ENCODE measurements at places on chromosomes 7 and 10.

DNA sequence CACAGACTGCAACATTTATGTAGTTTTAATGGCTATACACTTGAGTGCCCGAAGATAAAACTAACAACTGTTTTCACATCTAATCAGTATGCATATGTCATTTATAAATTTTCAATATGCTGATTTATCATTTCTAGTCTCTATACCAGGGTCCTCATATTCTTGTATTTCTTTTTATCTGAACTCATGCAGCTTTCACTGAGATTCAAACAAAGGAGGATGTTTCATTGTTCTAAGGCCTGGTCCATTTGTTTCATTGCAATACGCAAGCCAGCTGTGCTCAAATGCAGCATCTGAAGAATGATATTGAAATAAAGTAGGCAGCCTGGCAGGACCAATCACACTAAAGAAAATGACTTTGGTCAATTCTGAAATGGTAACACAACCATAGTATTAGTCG, 31.7 kb downstream of the MAGI2 start:
- peak; percentile 78 for DNase-seq

GRCh38 chr7:37076668-37077067, 352.4 kb upstream of the AOAH start:
- DNase-seq = no peak

- DNase-seq = no peak
Observed at GRCh38 chr10:108586424-108586823, 1336.9 kb downstream of the XPNPEP1 start.

GRCh38 chr7:96837593-96837992, 127.9 kb upstream of the SEM1 start:
- no peak for DNase-seq

DNA sequence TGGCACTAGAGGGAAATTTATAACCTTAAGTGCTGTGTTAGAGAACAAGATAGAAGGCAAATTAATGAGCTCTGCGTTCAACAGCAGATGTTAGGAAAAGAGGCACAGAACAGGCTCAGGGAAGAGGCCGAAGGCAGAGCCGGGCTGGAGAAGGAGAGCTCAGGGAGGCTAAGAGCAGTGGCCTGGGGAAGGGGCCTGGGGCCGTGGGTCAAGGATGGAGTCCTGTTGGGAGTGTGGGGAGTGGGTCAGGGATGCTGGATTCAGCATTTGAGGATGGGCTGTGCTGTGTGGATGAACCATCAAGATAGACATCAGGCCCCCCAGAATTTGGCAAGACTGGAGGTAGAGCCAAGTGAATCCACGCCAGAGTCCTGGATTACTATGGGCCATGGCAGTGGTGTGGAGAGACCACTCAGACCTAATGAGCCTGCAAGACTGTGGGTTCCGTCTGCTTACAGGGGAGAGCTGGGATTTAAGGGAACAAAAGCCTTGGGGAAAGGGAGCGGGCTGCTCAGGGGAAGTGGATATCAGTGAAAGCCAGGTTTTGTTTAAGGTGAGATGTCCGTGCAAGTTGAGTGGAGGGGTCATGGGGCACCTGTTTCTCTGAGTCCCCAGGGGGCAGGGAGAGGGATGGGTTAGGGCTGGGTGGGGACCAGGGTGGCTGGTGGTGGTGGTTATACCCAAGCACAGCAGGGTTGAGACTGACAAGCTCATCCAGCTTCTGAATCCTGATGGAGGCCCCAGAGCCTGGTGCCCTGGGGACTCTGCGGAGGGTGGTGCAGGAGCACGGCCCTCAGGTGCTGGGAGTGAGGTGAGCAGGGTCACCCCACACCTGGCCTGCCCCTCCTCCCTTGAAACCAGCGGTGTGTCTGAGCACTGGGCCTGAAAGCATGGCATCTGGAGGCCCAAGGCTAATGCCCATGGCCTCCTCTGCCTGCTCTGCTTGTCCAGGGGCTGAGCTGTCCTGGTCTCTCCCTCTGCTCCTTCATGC, 101.7 kb downstream of the BMS1 start:
- DNase-seq = no peak

DNA sequence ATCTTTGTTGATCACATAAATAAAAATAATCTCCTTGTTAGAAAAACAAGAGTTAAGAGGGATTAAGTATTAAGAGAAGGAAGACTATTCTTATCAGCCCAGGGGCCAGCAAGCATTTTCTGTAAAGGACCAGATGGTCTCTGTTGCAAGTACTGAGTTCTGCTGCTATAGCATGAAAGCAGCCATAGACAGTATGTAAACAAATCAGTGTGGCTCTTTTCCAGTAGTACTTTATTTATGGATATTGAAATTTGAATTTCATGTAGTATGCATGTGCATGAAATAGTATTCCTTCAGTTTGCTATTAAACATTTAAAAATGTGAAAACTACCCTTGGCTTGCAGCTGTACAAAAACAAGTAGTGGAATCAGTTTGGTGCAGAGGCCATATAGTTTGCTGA, 81.7 kb downstream of the STK31 start:
- no peak for DNase-seq

DNA sequence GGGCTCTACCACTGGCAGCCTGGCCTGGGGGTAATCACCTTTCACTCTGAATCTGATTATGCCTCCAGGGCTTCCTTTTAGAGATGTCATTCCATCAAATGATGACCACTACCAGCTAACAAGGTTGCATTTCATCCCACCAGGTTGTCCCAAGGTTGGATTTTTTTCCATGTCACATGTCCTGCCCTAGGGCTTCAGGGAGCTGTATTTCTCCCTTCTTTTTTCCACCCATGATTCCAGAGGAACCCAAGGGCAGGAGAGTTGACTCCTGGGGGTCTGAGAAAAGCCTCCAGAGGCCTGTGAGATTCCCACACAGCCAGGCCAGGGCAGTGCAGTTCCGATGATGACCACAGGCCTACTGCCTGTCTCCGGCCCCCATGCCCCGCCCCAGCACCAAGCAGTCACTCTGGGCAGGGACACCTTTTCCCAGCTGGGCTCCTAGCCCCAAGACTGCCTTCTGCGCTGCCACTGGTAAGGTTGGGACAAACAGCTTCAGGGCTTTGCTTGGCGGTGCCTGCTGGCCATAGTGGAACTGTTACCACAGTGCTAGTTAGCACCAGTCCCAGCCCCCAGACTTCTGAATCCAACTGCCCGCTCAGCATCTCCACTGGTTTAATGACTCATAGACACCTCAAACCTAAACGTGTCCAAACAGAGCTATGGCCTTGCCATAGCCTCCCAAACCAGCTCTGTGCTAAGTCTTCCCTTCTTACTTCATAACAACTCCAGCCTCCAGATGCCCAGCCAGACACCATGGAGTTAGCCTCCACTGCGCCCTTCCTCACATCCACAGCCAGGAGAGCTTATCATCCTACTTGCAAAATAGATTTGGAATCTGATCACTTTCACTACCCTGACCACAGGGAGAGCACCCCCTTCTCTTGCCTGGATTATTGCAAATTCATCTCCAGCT, 133.7 kb downstream of the ARHGAP22 start:
- no peak for DNase-seq

- no peak for DNase-seq
Observed at GRCh38 chr10:27372095-27372494, 131.5 kb upstream of the ACBD5 start.

- peak; percentile 11 for DNase-seq
Observed at GRCh38 chr7:118153551-118154177, 30.3 kb upstream of the LSM8 start.
